ENCODE measurements at places on chromosomes 16 and 17. TPM values are rescaled to one million over a fixed set of nuclear protein-coding genes. Genes with fewer than 3 reads are reported as not detected.

- peak; percentile 98 for DNase-seq
- peak overlapping the region; percentile 52 for H3K27ac ChIP-seq
- H3K36me3 ChIP-seq, result no peaks in the 10 kb centered on the region
- H3K4me3 ChIP-seq, result no peak overlapping the region
- H3K4me1 ChIP-seq, result peaks cover 17% of the 10 kb centered on the region
- H3K27me3 ChIP-seq, result no peaks in the 10 kb centered on the region
Measured at GRCh38 chr16:56964243-56965148, 2.7 kb downstream of the CETP start.

The CCL3 gene
- total RNA-seq, result 296 TPM

The MT1E gene
- total RNA-seq, result 108 TPM

- H3K27me3 ChIP-seq, result no peaks in the 10 kb centered on the region
- H3K36me3 ChIP-seq, result peaks cover 5% of the 10 kb centered on the region
- peak overlapping the region; percentile 66 for H3K27ac ChIP-seq
- peaks cover 73% of the 10 kb centered on the region for H3K4me1 ChIP-seq
- DNase-seq, result peak; percentile 24
Measured at GRCh38 chr17:35080536-35080935, 17.0 kb upstream of the RFFL start.

The DHRS7C gene
- not detected for total RNA-seq

DNA sequence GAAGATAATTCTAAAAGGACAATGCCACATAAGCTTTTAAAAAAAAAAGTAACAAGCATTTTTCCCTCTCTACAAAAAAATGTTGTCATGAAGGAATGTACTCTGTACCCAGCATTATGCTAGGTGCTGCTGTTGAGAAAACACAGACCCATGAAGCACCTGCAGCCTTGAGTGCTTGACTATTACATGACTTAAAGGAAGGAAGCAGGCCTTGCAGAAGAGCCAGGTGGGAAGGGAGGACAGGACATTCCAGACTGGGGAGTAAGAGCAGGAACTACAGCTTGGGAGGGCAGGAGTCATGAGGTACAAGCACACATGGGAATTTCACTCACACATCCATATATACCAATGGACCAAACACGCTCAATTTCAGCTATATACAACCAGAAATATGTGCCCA, 3.8 kb downstream of the MYO1D start:
- H3K27me3 ChIP-seq, result peaks cover 2% of the 10 kb centered on the region
- H3K4me1 ChIP-seq, result peaks cover 15% of the 10 kb centered on the region
- H3K4me3 ChIP-seq, result no peak overlapping the region
- DNase-seq, result no peak
- no peaks in the 10 kb centered on the region for H3K36me3 ChIP-seq

Measured in activated CD4-positive, alpha-beta T cell treated with anti-CD3 and anti-CD28 coated beads for 36 hours (primary cell).